Cardiac septum (tissue), 1 donor: ENCODE measurements at places on chromosomes 6 and 20. TPM values are rescaled to one million over a fixed set of nuclear protein-coding genes. Genes with fewer than 3 reads are reported as not detected.

DNA sequence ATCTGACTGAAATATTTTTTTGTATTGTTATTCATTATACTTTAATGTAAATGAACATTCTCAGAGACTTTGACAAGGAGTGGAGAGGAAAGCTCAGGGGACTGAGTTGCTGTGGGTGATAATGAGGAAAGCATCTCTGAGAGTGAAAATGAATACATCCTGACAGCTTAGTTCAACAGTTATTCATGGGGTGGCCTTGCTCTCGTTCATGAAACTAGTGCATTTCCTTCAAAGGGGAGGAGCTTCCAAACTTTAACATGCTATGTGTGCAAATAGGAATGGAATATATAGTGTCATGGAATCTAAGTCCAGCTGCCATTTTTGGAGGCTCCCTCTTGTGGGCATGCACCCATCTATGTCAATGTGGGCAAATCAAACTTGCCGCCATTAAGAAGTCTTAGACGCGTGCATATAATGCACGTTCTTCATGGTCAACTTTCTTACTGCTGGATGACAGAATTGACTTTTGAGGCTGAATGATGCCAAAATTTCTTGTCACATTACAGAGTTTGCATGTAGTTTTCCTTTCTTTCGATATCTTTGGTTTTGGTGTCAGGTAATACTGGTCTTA is 124.3 kb upstream of the TMEM170B start:
- no peak for DNase-seq

- DNase-seq: no peak
These were observed 314.3 kb upstream of the NT5E start for GRCh38 chr6:85135376-85136094.

GRCh38 chr6:112563368-112563767 is 216.2 kb downstream of the RFPL4B start:
- no peak for DNase-seq

DNA sequence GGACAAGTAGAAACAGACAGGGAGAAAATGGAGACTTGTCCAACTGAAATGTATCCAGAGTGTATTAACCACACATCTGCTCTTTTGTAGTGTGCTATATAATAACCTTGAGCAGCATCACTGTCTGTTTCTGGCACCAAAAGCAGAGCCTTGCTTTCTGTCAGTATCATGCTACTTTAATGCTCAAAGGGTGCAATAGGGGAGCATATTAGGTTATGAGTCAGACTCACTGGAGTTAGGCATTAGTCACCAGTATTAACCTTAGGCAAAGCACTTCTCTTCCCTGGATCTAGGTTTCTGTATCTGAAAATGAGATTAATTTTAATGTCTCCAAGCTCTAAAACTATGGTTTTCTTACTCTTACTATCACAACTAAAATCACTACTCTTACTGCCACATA is 280.1 kb downstream of the TFAP2B start:
- DNase-seq: no peak

DNA sequence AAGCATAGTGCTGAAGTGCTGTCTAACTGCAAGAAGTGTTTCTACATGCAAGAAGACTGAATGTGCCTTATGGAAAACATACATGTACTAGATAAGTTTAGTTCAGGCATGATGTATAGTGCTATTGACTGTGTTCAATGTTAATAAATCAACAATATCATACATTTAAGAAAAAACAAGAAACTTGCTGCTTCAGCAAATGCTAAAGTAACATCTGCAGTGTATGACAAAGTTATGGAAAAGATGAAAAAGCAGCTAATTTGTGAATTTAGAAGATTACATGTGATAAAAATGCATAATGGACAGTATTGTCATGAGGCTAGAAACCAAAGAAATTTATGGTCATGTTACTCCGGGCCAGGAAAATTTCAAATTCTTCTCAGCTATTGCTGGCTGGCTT is 174.9 kb upstream of the SPTLC3 start:
- no peak for DNase-seq

GRCh38 chr6:131779304-131779703 is 28.5 kb upstream of the ENPP1 start:
- DNase-seq: no peak

DNA sequence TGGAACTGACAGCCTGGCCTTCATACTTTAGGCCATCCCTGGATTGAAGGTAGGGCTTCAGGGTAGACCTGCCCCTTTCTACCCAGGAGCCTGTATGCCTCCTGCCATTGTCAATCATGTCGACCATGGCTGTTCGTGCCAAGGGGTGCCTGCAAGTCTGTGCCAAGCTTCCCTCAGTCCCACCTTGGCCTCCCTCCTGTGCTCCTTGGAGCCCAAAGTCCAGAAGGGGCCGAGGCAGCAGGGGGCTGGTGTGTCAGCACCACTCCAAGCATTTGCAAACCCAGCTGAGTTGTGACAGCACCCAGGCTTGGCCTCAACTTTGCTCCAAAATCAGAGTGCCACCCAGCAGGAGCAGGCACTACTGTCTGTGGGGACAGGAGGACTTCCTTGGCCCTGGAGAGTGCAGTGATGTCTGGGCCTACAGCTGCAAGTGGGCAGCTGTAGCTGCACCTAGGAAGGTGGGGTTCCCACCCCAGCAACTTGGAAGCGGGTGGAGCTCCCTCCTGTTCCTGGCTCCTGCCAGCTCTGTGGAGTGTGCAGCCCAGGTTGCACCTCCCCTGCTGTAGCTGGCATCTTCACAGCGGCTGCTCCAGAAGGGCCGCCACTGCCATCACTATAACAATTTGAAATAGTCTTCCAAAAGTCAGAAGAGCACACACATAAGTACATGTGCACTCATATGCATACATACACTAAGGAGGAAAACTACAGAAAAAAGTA is 1719.3 kb downstream of the HACE1 start:
- no peak for DNase-seq

DNA sequence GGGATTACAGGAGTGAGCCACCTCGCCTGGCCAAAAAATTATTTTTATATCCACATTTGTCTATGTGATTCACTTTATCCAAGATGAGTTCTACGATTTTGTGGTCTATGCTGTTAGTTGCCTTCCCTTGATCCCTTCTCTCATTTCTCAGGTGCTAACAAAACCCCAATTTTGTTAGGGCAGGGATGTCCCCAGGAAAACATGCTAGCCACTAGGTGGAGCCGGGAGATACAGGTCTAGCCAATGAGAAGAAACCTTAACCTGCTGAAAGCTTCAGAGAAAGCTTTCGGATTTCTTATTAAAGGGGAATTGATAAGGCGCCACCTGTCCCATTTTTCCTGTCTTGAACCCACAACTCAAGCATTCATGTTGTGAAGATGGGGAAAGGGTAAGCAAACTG is 167.4 kb upstream of the OLIG3 start:
- no peak for DNase-seq

DNA sequence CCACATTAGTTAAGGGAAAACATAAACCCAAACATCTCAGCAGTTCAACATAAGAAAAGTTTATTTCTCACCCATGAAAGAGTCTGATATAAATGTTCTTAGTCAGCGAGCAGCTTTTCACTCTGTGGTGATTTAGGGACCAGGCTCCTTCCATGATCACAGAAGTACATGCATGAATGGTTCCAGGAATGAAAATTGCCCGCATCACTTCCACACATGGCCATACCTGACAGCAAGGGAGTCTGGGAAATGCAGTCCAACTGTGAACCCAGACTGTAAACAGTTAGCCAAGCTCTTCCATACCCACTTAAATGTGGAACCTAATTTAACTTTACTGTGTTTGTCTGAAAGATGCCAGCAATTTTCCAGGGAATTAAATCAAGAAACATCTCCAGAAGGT is 353.9 kb downstream of the HACE1 start:
- no peak for DNase-seq

Gene PLCG1
- total RNA-seq: 66.6 TPM

Gene PPP1R18
- 37.7 TPM for total RNA-seq

Gene SLC22A16
- not detected for total RNA-seq

Gene CENPW
- 0.83 TPM for total RNA-seq

Gene RAET1G
- total RNA-seq: 0.35 TPM

Gene SH3BGRL2
- 5.8 TPM for total RNA-seq

Gene ADGRF4
- total RNA-seq: not detected

Gene ZNF133
- 6.0 TPM for total RNA-seq

Gene CRISP3
- 0.32 TPM for total RNA-seq

Gene OR2H2
- total RNA-seq: not detected

Gene FKBP1C
- 0.24 TPM for total RNA-seq
